MM.1S (cell line): ENCODE measurements at places on chromosomes 1 and 21.

DNA sequence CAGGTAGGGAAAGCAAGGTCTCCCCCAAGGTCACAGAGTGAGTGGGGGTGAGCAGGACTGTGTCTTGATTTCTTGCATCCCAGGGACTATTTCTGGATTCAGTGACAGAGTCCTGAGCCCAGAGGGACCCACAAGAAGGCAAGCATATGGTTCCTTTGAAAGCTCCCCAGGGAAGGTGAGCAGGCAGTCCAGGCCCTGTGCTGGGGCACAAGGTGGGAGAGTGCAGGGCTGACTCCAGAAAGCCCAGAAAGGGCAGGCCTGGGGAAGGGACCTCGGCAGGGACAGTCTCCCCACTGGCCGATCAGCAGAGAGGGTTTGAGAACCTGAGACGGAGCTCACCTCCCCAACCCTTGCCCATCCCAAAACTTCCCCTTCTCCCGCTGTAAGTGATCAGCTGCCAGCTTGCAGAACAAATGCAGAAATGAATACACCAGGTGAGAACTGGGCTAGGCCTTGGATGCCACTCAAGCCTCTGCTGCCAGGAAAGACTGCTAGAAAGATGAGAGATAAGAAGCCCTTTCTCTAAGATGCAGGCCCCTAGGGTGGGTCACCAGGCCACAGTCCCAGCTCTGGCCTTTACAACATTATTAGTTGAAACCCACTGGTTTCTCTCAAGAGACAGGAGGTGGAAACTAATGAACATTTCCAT, 121.0 kb downstream of the GLIS1 start:
- no peak overlapping the region for H3K27ac ChIP-seq
- no peaks in the 10 kb centered on the region for H3K4me1 ChIP-seq
- no peak overlapping the region for H3K4me3 ChIP-seq
- DNase-seq: no peak
- H3K27me3 ChIP-seq: no peaks in the 10 kb centered on the region
- no peaks in the 10 kb centered on the region for H3K36me3 ChIP-seq

DNA sequence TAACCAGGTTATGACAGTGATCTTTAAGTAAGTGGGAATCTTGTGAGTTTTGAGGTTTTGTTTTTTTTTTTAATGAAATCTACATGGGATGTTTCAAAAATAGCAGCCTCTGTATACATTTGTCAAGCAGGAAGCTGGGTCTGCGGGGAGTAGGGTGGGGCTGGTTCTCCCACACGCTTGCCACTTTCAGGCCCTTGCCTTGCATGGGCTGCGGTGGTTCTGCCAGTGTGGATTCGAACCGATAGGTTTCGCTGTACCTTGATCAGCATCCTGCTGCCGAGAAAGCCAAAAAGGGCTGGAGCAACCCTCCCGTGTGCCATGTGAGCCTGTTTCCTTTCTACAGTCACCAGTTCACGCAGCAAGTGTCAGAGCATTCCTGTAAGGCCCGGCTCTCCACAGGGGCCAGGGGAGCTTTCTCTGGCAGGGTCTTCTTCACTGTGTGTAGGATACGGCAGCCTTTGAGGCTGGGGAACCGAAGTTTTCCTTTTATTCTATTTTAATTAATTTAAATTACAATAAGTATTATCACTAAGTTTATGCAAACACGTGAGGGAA, 79.2 kb upstream of the SAMD11 start:
- H3K4me1 ChIP-seq: no peaks in the 10 kb centered on the region
- no peaks in the 10 kb centered on the region for H3K36me3 ChIP-seq
- no peaks in the 10 kb centered on the region for H3K27me3 ChIP-seq
- no peak overlapping the region for H3K4me3 ChIP-seq
- no peak overlapping the region for H3K27ac ChIP-seq
- no peak for DNase-seq

DNA sequence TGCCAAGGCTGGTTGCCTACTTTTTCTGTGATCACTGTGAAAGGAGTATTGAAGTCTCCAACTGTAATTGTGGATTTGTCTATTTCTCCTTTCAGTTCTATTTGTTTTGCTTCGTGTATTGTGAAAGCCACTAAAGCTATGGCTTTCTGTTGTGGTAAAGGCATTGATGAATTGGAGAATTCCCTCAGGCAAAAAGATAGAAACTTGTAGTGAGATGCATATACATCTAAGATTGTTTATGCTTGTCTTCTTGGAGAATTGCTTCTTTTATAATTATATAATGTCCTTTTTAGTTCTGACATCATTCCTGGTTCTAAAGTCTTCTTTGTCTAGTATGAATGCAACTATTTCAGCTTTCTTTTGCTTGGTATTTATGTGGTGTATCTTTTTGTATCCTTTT, 36.8 kb downstream of the SWT1 start:
- H3K4me3 ChIP-seq: no peak overlapping the region
- no peaks in the 10 kb centered on the region for H3K36me3 ChIP-seq
- H3K27me3 ChIP-seq: no peaks in the 10 kb centered on the region
- H3K4me1 ChIP-seq: no peaks in the 10 kb centered on the region
- DNase-seq: no peak
- H3K27ac ChIP-seq: no peak overlapping the region

DNA sequence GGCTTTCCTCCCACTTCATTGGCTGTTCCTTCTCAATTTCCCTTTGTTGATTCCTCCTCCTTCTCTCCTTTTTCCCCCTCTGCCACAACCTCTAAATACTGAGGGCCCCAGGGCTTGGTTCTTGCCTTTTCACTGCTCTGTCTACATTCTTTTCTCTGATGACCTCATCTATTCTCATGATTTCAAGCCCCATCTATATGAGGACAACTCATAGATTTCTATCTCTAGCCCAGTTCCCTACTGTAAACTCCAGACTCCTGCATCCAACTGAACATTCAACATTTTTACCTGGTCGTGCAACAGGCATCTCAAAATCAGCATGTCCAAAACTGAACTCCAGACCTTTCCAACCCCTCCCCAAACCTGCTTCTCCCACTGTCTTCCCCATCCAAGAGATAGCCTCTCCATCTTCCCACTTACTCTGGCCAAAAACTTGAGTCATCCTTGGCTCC, 11.5 kb upstream of the SLC9A1 start:
- no peaks in the 10 kb centered on the region for H3K27me3 ChIP-seq
- no peak overlapping the region for H3K4me3 ChIP-seq
- no peaks in the 10 kb centered on the region for H3K36me3 ChIP-seq
- no peak for DNase-seq
- no peak overlapping the region for H3K27ac ChIP-seq

GRCh38 chr1:196997423-196997822, 20.1 kb downstream of the CFHR5 start:
- no peak for DNase-seq
- H3K27ac ChIP-seq: no peak overlapping the region
- H3K36me3 ChIP-seq: no peaks in the 10 kb centered on the region
- no peaks in the 10 kb centered on the region for H3K4me1 ChIP-seq

GRCh38 chr1:190479050-190479397, 1.4 kb upstream of the BRINP3 start:
- no peaks in the 10 kb centered on the region for H3K4me1 ChIP-seq
- no peaks in the 10 kb centered on the region for H3K27me3 ChIP-seq
- H3K36me3 ChIP-seq: no peaks in the 10 kb centered on the region
- DNase-seq: no peak
- H3K27ac ChIP-seq: no peak overlapping the region

DNA sequence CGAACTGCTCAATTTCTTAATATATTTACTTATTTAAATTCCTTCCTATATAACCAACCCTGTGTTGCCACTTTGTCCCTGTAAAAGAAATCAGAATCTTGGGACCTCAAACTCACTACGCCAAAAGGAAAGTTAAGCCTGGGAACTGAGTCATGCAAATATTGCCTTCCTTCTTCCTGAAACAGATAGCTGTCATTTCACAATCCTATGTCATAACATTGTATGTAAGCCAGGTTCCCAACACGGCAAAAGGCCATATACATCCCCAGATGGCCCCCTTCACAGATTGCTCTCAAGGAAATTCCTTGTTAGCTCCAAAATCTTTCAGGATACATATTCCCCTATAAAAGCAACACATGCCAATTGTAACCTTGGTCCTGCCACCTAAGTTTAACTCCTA, 39.7 kb downstream of the C21orf91 start:
- H3K27me3 ChIP-seq: no peaks in the 10 kb centered on the region
- no peaks in the 10 kb centered on the region for H3K36me3 ChIP-seq
- DNase-seq: no peak
- no peak overlapping the region for H3K4me3 ChIP-seq
- peak overlapping the region; percentile 97; the same call in 1 of the 2 replicates for H3K27ac ChIP-seq

- H3K4me1 ChIP-seq: no peaks in the 10 kb centered on the region
- H3K4me3 ChIP-seq: no peak overlapping the region
- H3K27me3 ChIP-seq: no peaks in the 10 kb centered on the region
- H3K27ac ChIP-seq: no peak overlapping the region
Observed at GRCh38 chr1:244796719-244797406, 38.6 kb upstream of the COX20 start.

- H3K27ac ChIP-seq: peak overlapping the region; percentile 6; the same call in 1 of the 2 replicates
- H3K36me3 ChIP-seq: no peaks in the 10 kb centered on the region
- DNase-seq: peak; percentile 68
- no peaks in the 10 kb centered on the region for H3K27me3 ChIP-seq
- no peak overlapping the region for H3K4me3 ChIP-seq
Observed at GRCh38 chr1:181126871-181127587, 38.5 kb downstream of the IER5 start.

GRCh38 chr1:20476265-20477038, 9.6 kb downstream of the CAMK2N1 start:
- peaks cover 100% of the 10 kb centered on the region for H3K27me3 ChIP-seq
- no peak for DNase-seq
- no peaks in the 10 kb centered on the region for H3K4me1 ChIP-seq
- H3K27ac ChIP-seq: no peak overlapping the region
- H3K4me3 ChIP-seq: no peak overlapping the region

DNA sequence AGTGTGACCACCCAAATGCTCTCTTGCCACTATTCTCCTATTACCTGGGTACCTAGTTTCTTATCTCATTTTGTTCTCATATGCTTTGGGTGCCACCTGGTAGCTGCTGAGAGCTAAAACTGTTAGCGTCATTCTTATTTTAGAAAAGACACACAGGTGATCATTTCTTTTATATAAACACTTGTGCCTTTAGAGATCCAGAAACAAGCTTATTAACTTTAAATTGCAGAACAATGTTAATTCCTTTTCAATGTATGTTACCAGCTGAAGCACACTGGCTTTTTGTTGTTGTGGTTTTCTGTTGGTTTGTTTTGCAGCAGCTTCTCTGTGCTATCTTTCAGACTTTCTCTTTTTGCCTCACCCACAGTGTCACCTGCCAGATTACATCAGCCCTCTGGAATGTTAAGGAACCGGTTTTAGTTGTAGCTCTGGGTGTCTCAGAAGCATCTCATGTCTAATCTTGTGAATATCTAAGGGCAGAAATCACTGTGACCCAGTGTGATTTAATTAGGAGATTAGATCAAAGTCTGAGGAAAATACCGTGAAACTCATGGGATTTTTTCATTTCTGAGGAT, 43.4 kb upstream of the SLC19A2 start:
- no peaks in the 10 kb centered on the region for H3K27me3 ChIP-seq
- H3K36me3 ChIP-seq: no peaks in the 10 kb centered on the region
- peak overlapping the region; percentile 28 for H3K4me3 ChIP-seq
- H3K27ac ChIP-seq: no peak overlapping the region

DNA sequence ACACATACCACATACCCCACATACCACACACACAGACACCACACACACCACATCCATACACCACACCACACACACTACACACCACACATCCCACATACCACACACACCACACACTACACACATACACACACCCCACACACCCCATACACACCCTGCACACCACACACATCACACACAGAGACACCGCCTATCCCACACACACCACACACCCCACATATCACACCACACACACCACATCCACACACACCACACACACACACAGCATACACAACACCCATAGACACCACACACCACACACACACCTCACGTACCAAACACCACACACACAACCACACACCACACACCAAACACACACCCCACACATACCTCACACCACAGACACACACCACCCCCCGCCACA, 68.3 kb downstream of the SLC9A1 start:
- H3K27me3 ChIP-seq: no peaks in the 10 kb centered on the region; the same call in 1 of the 2 replicates
- no peak overlapping the region for H3K4me3 ChIP-seq
- no peaks in the 10 kb centered on the region for H3K4me1 ChIP-seq
- H3K36me3 ChIP-seq: no peaks in the 10 kb centered on the region
- no peak for DNase-seq

GRCh38 chr21:45261093-45261492, 26.6 kb downstream of the POFUT2 start:
- no peaks in the 10 kb centered on the region; the same call in 1 of the 2 replicates for H3K36me3 ChIP-seq
- H3K4me3 ChIP-seq: no peak overlapping the region
- H3K27ac ChIP-seq: no peak overlapping the region
- peaks cover 46% of the 10 kb centered on the region for H3K27me3 ChIP-seq
- DNase-seq: no peak
- no peaks in the 10 kb centered on the region for H3K4me1 ChIP-seq

GRCh38 chr21:33403786-33404585, 773 bp downstream of the IFNGR2 start:
- H3K36me3 ChIP-seq: no peaks in the 10 kb centered on the region
- H3K4me1 ChIP-seq: peaks cover 11% of the 10 kb centered on the region
- DNase-seq: peak; percentile 58
- H3K4me3 ChIP-seq: peak overlapping the region; percentile 81
- H3K27ac ChIP-seq: peak overlapping the region; percentile 50; the same call in 1 of the 2 replicates
- no peaks in the 10 kb centered on the region for H3K27me3 ChIP-seq

GRCh38 chr1:175317779-175318178, 125.2 kb upstream of the KIAA0040 start:
- DNase-seq: no peak
- no peak overlapping the region for H3K27ac ChIP-seq
- H3K27me3 ChIP-seq: no peaks in the 10 kb centered on the region
- no peaks in the 10 kb centered on the region for H3K36me3 ChIP-seq
- peaks cover 23% of the 10 kb centered on the region for H3K4me1 ChIP-seq
